Esophagus muscularis mucosa (tissue), 4 donors: ENCODE measurements at places on chromosomes 12 and 14. TPM values are rescaled to one million over a fixed set of nuclear protein-coding genes. Genes with fewer than 3 reads are reported as not detected.

DNA sequence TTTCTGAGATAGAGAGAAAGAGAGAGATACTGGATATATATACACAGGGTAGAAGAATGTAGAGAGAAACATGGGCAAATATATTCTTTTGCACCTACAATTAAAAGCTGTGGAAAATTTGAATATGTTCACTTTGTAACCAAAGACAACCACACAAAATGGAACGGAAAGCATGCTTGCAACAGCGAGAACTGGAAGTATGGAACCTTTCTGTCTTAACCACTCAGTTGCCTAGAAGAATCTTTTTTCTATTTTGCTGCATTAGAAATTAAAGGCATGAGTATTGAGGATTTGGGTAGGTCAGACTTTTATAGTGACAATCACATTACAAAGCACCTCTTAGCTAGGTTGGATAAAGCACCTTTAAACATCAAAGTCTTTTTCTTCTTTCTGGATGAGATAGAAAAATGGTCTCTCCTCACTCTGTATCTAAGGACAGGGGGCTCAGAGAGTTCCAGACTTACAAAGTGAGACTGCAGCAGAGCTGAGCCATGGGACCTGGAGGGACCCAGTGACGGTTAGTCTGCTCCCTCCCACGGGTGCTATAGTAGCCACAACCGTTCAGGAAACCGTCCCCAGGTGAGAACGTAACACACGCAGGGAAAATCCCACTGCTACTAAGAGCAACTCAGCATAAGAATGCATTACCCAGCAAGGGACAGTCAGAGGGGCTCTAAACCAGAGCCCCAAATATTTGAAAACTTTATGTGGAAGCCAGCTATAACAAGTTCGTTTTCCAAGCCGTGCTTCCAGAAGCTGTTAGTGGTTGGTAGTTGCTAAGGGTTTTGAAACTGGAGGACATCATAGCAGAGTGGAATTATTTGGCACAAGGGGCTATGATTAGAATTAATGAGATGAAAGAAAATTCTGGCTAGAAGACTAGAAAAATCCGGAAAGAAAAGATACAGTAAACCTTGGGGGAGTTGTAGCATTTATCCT is 97.1 kb downstream of the DAD1 start:
- H3K4me3 ChIP-seq, result no peak overlapping the region
- no peaks in the 10 kb centered on the region for H3K27me3 ChIP-seq
- no peak for DNase-seq
- no peak overlapping the region for H3K27ac ChIP-seq

DNA sequence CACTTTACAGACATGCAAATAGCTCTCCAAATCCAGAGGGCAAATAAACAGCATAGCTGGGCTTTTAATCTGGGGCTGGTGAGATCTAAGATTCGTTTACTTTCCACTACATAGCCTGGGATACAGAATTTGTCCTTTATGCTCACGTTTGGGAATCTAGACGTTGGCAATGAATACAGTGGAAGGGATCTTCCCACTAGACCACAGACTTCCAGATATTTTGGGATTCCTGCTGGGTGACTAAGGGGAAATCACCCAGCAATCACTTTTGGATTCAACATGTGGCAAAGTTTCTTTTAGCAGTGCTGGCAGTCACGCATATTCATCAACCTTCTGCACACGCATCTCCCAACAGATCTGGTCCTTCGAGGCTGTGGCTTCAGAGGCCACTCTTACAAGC is 23.5 kb downstream of the APPL2 start:
- no peaks in the 10 kb centered on the region for H3K27me3 ChIP-seq
- H3K27ac ChIP-seq, result no peak overlapping the region
- peaks cover 93% of the 10 kb centered on the region for H3K36me3 ChIP-seq
- no peaks in the 10 kb centered on the region for H3K4me1 ChIP-seq
- H3K4me3 ChIP-seq, result no peak overlapping the region
- no peak for DNase-seq

GRCh38 chr14:102870994-102871831 is 51.2 kb upstream of the AMN start:
- DNase-seq, result no peak
- peaks cover 5% of the 10 kb centered on the region for H3K36me3 ChIP-seq
- H3K4me3 ChIP-seq, result no peak overlapping the region
- no peaks in the 10 kb centered on the region for H3K4me1 ChIP-seq

DNA sequence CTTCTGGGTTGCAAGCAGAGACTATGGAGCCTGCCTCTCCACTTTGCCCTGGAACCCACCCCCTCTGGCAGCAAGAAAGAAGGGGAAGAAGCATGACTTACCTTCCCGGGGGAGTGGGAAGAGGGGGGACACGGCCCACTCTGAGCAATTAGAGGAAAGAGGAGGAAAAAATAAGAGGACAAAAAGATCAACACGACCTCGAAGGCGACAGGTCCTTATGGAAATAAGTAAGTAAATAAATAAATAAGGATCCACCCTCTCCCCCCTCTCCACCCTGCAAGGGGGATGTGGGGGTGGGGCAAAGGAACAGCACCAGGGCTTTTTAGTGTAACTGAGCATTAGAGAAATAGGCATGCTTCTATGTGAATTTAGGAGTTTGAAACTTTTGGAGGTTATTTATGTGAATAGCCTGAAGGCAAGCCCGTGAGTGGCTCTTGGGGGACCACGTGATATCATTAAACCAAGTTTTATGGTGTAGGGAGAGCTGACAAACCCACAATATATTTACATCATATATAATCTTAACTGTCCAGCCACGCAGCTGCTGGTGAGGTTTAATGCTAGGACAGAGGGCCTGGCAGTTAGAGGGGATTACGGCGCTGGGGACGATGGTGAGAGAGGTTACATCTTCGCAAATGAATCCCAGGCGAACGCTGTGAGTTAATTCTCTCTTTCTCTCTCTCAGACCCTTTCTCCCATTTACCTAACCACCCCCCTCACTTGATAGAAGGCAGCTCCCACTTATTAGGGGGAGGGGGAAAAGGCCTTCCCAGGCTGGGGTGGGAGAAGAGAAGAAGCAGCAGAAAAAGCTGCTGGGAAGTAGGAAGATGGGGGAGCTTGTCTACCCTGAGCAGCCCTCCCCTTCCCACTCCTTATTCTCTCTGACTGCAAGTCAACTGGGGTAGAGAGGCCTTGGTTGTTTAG is 4.8 kb downstream of the HOXC5 start:
- no peak for DNase-seq
- no peak overlapping the region for H3K27ac ChIP-seq
- no peak overlapping the region for H3K4me3 ChIP-seq
- H3K4me1 ChIP-seq, result peaks cover 42% of the 10 kb centered on the region

DNA sequence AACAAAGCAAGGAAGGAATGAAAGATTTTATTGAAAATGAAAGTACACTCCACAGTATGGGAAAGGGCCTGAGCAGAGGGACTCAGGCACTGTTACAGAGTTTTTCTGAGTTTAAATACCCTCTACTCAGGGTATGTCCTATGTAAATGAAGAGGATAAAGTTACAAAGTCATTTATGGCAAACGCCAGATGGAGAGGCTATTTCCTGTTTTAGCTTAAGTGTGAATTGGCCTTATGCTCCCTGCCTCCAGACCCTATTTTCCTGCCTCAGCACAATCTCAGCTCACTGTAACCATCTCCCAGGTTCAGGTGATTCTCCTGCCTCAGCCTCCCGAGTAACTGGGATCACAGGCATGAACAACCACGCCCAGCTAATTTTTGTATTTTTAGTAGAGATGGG is 6.8 kb upstream of the PHC1 start:
- DNase-seq, result no peak
- no peaks in the 10 kb centered on the region for H3K27me3 ChIP-seq
- H3K4me1 ChIP-seq, result peaks cover 9% of the 10 kb centered on the region
- H3K27ac ChIP-seq, result no peak overlapping the region

DNA sequence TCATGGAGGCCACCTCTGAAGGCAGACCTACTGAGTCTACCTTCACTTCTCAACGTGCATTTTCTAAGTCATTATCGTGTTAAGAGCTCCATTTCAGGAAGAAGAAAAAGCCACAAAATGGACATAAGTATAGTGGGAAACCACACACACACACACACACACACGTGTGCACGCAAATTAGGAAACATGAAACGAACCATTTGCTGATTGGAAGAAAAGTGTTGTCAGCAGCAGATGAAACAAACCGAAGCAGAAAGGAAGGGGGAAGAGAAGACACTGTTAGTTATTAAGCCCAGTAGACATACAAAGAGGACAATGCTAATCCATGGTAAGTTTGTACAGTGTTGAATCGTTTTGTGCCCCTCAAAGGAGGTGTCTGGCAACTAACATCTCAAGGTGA is 9.9 kb upstream of the VPS33A start:
- H3K4me1 ChIP-seq, result no peaks in the 10 kb centered on the region
- H3K27me3 ChIP-seq, result no peaks in the 10 kb centered on the region
- H3K27ac ChIP-seq, result no peak overlapping the region
- no peak overlapping the region for H3K4me3 ChIP-seq
- DNase-seq, result no peak

- H3K4me3 ChIP-seq, result no peak overlapping the region
- H3K36me3 ChIP-seq, result no peaks in the 10 kb centered on the region
- no peaks in the 10 kb centered on the region for H3K27me3 ChIP-seq
Observed at GRCh38 chr12:126545411-126545810, 1480.2 kb downstream of the AACS start.

DNA sequence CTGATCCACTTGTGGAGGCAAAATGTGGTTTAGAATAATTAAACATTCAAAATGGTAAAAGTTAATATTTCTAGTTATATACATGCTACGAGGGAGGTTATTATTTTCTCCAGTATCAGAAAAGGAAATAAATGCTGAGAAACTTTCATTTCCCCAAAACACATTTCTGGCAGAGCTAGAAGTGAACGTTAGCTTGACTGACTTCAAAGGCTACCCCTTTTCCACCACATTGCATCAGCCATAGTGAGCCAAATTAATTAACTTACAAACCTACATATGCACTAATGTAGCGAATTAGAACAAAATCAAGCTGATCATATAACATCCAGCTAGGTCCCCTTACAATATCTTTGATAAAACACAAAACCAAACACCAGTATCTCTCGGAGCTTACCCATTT is 49.3 kb upstream of the RERGL start:
- H3K4me3 ChIP-seq, result no peak overlapping the region
- no peaks in the 10 kb centered on the region for H3K27me3 ChIP-seq
- H3K36me3 ChIP-seq, result no peaks in the 10 kb centered on the region
- no peaks in the 10 kb centered on the region for H3K4me1 ChIP-seq

GRCh38 chr12:82474798-82475184 is 116.5 kb downstream of the METTL25 start:
- H3K27me3 ChIP-seq, result no peaks in the 10 kb centered on the region
- no peak for DNase-seq
- H3K27ac ChIP-seq, result no peak overlapping the region
- H3K36me3 ChIP-seq, result no peaks in the 10 kb centered on the region
- no peaks in the 10 kb centered on the region for H3K4me1 ChIP-seq
- no peak overlapping the region for H3K4me3 ChIP-seq

GRCh38 chr12:71947645-71948105 is 9.0 kb downstream of the TPH2 start:
- no peaks in the 10 kb centered on the region for H3K36me3 ChIP-seq
- H3K27me3 ChIP-seq, result peaks cover 15% of the 10 kb centered on the region
- H3K4me1 ChIP-seq, result peaks cover 20% of the 10 kb centered on the region
- DNase-seq, result no peak

GRCh38 chr12:13193505-13194231 is 2.9 kb upstream of the EMP1 start:
- H3K4me3 ChIP-seq, result no peak overlapping the region
- H3K27ac ChIP-seq, result no peak overlapping the region
- no peaks in the 10 kb centered on the region for H3K27me3 ChIP-seq
- no peak for DNase-seq

DNA sequence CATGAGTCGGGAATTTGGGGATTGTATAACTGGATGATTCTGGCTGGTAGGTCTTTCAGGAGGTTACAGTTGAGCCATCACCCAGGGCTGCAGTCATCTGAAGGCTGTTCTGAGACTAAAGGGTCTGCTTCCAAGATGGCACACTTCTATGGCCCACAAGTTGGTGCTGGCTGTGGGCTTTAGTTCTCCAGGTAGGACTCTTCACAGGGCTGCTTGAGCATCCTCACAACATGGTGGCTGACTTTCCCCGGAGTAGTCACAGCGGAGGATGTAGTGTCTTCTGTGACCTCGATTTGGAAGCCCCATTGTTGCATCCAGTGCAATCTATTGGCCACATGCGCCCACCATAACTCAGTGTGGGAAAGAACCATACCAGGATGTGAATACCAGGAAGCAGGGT is 14.4 kb downstream of the PHETA1 start:
- no peaks in the 10 kb centered on the region for H3K4me1 ChIP-seq
- DNase-seq, result no peak
- H3K4me3 ChIP-seq, result no peak overlapping the region
- H3K27me3 ChIP-seq, result no peaks in the 10 kb centered on the region

- H3K27ac ChIP-seq, result no peak overlapping the region
- H3K27me3 ChIP-seq, result no peaks in the 10 kb centered on the region
- H3K36me3 ChIP-seq, result no peaks in the 10 kb centered on the region
Observed at GRCh38 chr14:49549881-49550280, 36.3 kb downstream of the RPS29 start.

GRCh38 chr12:644303-644639 is 19.0 kb downstream of the NINJ2 start:
- no peak for DNase-seq
- no peaks in the 10 kb centered on the region for H3K36me3 ChIP-seq
- no peaks in the 10 kb centered on the region for H3K27me3 ChIP-seq
- peak overlapping the region; percentile 97 for H3K27ac ChIP-seq
- H3K4me1 ChIP-seq, result peaks cover 48% of the 10 kb centered on the region

DNA sequence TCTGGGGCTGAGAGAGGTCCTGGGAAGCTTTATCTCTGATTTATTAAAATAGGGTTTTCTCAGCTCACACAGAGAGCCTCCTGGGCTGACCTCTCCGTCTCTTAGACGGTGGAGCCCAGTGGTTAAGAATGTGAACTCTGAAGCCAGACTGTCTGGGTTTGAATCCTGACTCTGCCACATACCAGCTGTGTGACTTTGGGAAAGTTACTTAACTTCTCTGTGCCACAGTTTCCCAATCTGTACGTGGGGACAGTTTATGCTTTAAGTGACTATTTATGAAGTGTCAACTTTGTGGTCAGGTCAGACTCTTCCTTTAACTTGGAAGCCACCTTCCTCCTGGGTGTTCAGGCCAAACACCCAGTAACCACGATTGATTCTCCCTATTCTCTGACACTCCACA is 290.9 kb downstream of the AACS start:
- H3K27me3 ChIP-seq, result peaks cover 13% of the 10 kb centered on the region
- no peaks in the 10 kb centered on the region for H3K4me1 ChIP-seq
- no peak overlapping the region for H3K4me3 ChIP-seq
- H3K36me3 ChIP-seq, result no peaks in the 10 kb centered on the region
- DNase-seq, result no peak

SPIC gene
- total RNA-seq, result not detected

ZNF891 gene
- 1.8 TPM for total RNA-seq

FOXA1 gene
- 0.17 TPM for total RNA-seq

JAG2 gene
- 16.6 TPM for total RNA-seq

GPR68 gene
- total RNA-seq, result 9.1 TPM

GYS2 gene
- not detected for total RNA-seq

NTF3 gene
- total RNA-seq, result 1.0 TPM

TAS2R50 gene
- total RNA-seq, result 0.99 TPM

GPX2 gene
- not detected for total RNA-seq

APOLD1 gene
- total RNA-seq, result 30.6 TPM

MYH6 gene
- total RNA-seq, result under 0.01 TPM

PRPH gene
- 9.9 TPM for total RNA-seq

SYNDIG1L gene
- 0.65 TPM for total RNA-seq

SERPINA9 gene
- not detected for total RNA-seq

SPTB gene
- total RNA-seq, result 1.8 TPM
